Aorta (tissue), 5 donors: ENCODE measurements at places on chromosomes 2 and 18. TPM values are rescaled to one million over a fixed set of nuclear protein-coding genes. Genes with fewer than 3 reads are reported as not detected.

Gene VWA3B
- polyA plus RNA-seq, result not detected

Gene SLC25A12
- polyA plus RNA-seq, result 27.6 TPM

Gene CAPG
- polyA plus RNA-seq, result 24.9 TPM

Gene MGAT4A
- 18.4 TPM for polyA plus RNA-seq

Gene OSBPL1A
- 21.7 TPM for polyA plus RNA-seq

Gene COL6A3
- 7.3 TPM for polyA plus RNA-seq

Gene MC5R
- polyA plus RNA-seq, result not detected

Gene CNGA3
- not detected for polyA plus RNA-seq

Gene REG3G
- polyA plus RNA-seq, result 0.38 TPM

Gene HRH4
- not detected for polyA plus RNA-seq

Gene DSC3
- 2.0 TPM for polyA plus RNA-seq

Gene ASB18
- not detected for polyA plus RNA-seq

Gene CXCR4
- 0.97 TPM for polyA plus RNA-seq

Gene MC2R
- polyA plus RNA-seq, result not detected

Gene CCL20
- polyA plus RNA-seq, result 5.5 TPM

Gene CDC42EP3
- polyA plus RNA-seq, result 26.5 TPM

Gene PCARE
- not detected for polyA plus RNA-seq

Gene ALK
- polyA plus RNA-seq, result not detected

Gene GBX2
- polyA plus RNA-seq, result 0.59 TPM

Gene KCNG2
- not detected for polyA plus RNA-seq

Gene IL37
- not detected for polyA plus RNA-seq

Gene ABHD1
- not detected for polyA plus RNA-seq

Gene TNS1
- 303 TPM for polyA plus RNA-seq

Gene SLC4A5
- 1.6 TPM for polyA plus RNA-seq

Gene KLHL41
- 0.61 TPM for polyA plus RNA-seq

Gene MYO5B
- polyA plus RNA-seq, result 20.3 TPM

Gene PLEKHH2
- 2.9 TPM for polyA plus RNA-seq

Gene CFAP65
- 0.15 TPM for polyA plus RNA-seq

Gene TMEM178A
- polyA plus RNA-seq, result 4.4 TPM

Gene C2orf72
- 0.13 TPM for polyA plus RNA-seq

Gene OTX1
- polyA plus RNA-seq, result not detected

Gene ANO7
- 2.9 TPM for polyA plus RNA-seq

Gene TTC21B
- 7.4 TPM for polyA plus RNA-seq

Gene ZSWIM2
- polyA plus RNA-seq, result not detected

Gene CHRND
- polyA plus RNA-seq, result not detected

Gene INO80D
- 2.5 TPM for polyA plus RNA-seq

Gene SLC4A3
- polyA plus RNA-seq, result 3.0 TPM

Gene UGT1A8
- polyA plus RNA-seq, result not detected

Gene DES
- polyA plus RNA-seq, result 145 TPM
